ENCODE measurements at places on chromosomes 2 and 18. TPM values are rescaled to one million over a fixed set of nuclear protein-coding genes. Genes with fewer than 3 reads are reported as not detected.

FSIP2 gene
- total RNA-seq, result under 0.01 TPM

ERFE gene
- 1.3 TPM for total RNA-seq

VSNL1 gene
- total RNA-seq, result 0.47 TPM

AKAIN1 gene
- not detected for total RNA-seq

STK16 gene
- total RNA-seq, result 27.7 TPM

CRYGC gene
- total RNA-seq, result not detected

FKBP1B gene
- total RNA-seq, result 10.3 TPM

ZNF521 gene
- total RNA-seq, result 17.0 TPM

RUFY4 gene
- not detected for total RNA-seq

TAF4B gene
- 1.8 TPM for total RNA-seq

GALM gene
- 40.5 TPM for total RNA-seq

ANO7 gene
- total RNA-seq, result 0.63 TPM

CYS1 gene
- total RNA-seq, result 5.0 TPM

CCDC148 gene
- 0.63 TPM for total RNA-seq

BOLL gene
- total RNA-seq, result not detected

NOTO gene
- total RNA-seq, result not detected

ANKRD30B gene
- total RNA-seq, result not detected

GPD2 gene
- total RNA-seq, result 34.0 TPM

ACVR1 gene
- 20.8 TPM for total RNA-seq

DSC2 gene
- 0.09 TPM for total RNA-seq

NTSR2 gene
- total RNA-seq, result not detected
